Effector CD8-positive, alpha-beta T cell (primary cell): ENCODE measurements at places on chromosomes 1 and 21.
A peak's percentile ranks its signal among the peaks of the same experiment; 100 is the strongest.

- DNase-seq, result no peak
These were observed 84.0 kb upstream of the COG2 start for GRCh38 chr1:230558324-230558723.

DNA sequence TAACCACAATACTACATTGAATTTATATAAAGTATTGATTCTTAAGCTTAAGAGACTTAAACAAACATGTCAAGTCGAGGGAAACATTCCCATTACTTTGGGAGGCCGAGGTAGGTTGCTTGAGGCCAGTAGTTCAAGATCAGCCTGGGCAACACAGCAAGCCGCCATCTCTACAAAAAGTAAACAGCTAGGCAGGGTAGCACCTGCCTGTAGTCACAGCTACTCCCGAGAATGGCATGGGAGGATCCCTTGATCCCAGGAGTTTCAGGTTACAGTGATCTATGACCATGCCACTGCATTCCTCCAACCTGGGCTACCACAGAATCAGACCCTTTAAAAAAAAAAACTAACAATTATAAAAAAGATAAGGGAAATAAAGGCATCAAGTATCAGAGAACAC, 50.4 kb downstream of the EIF4G3 start:
- DNase-seq, result no peak

GRCh38 chr1:9699361-9699760, 47.8 kb downstream of the PIK3CD start:
- DNase-seq, result no peak

DNA sequence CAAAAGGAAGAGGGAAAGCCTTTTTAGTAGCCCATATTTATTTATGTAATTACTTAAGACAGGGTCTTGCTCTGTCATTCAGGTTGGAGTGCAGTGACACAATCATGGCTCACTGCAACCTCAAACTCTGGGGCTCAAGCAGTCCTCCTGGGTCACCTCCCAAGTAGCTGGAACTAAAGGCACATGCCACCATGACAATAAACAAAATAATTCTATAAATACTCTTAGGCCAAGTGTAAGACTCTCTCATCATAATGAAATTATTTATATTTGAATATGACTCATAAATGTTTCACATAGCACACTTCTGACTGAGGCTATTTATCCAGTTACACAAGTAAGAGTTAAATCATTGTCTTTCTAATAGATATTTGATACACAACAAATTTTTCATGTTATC, 314.7 kb downstream of the AMY1C start:
- DNase-seq, result no peak

DNA sequence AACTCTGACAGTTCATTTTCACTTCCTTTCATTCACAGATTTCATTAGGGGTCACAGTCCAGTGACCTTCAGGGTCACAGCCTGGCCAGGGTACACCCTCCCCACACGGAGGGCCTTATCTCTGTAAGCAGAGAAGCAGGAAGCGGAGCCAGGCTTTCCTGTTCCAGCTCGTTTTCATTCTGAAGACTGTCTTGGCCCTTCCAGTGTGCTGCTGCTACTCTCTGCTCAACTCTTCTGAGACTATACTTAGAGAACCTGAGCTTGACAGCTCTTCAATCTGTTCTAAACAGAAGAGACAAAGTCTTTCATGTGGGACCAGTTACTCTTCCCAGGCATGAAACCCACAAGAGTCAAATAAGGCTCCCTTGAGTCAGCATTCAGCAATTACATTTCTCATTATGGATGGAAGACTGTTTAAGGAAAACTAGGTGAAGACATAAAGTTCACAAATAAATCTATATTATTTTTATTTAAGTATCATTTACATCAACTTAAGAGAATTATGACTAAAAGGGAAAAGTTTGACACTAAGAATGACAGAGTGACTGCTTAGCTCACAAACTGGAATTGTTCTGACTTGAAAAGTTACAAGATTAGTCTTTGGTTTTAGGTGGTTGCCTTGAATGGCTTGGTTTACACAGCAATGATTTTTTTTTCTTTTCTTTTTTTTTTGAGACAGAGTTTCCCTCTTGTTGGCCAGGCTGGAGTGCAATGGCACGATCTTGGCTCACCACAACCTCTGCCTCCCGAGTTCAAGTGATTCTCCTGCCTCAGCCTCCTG, 4.8 kb upstream of the TDRD10 start:
- no peak for DNase-seq

DNA sequence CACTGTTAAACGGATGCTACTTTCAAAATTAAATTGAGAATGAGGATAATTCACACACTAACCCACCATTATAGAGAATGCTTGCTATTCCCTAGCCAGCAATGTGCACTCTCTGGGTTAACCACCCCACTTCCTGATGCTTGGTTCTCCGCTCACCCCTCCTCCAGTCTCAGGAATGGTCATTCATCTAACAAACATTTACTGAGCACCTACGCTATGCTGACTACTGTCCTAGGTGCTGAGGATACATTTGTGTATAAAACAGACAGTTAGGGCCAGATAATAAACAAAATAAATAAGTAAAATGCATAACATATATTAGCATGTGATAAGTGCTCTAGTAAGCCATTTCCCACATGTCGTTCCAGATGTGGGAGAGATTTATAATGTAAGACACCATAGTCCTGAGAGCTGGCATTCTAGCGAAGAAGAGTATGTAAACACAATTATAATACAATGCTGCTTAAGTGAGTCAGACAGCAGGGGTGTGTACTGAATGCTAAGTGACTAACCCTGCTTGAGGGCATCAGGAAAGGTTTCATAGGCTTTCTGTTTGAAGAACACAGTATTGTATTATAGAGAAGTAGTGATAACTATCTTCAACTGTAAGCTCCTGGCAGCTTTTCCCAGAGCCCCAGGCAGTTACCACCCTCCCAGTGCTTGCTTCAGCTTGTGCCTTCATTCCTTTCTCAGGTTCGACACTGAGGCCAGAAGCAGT, 126.7 kb upstream of the CACHD1 start:
- DNase-seq, result no peak

GRCh38 chr1:169515641-169516040, 29.9 kb upstream of the SLC19A2 start:
- no peak for DNase-seq

GRCh38 chr21:16913010-16913409, 599.8 kb upstream of the CXADR start:
- DNase-seq, result no peak

- DNase-seq, result no peak
These were observed 41.2 kb upstream of the CFAP298 start for GRCh38 chr21:32653326-32653901.

- DNase-seq, result no peak
These were observed 55.4 kb downstream of the WDR64 start for GRCh38 chr1:241707442-241707841.

- no peak for DNase-seq
These were observed 10.2 kb upstream of the PLXNA2 start for GRCh38 chr1:208254376-208254775.

DNA sequence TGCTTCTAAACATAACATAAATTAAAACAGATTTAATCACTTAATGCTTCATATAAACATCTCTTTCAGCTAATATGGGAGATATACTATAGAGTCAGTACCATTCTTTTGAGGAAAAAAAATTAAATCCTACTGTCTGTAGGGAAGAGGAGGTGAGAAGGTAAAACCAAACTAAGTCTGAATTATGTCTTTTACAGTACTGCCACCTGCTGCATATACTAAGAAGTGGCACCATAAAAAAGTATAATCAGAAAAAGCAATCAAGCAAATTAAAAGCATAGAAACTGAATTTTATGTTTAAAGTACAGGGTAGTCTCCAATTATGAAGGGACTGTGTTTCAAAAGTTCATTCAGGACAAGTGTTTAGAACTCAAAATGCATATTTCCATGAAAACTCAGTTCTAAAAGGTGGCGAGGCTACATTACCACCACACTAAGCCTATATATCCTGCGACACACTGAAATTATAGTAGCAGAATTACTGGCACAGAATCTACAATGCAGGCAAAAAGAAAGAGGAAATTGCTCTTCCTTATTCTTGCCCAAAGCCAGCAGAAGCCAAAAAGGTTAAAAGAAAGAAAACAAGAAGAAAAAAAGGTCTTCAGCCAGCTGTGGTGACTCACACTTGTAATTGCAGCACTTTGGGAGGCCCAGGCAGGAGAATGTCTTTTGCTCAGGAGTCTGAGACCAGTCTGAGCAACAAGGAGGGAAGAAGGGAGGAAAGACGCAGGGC, 9.0 kb downstream of the NSL1 start:
- no peak for DNase-seq

DNA sequence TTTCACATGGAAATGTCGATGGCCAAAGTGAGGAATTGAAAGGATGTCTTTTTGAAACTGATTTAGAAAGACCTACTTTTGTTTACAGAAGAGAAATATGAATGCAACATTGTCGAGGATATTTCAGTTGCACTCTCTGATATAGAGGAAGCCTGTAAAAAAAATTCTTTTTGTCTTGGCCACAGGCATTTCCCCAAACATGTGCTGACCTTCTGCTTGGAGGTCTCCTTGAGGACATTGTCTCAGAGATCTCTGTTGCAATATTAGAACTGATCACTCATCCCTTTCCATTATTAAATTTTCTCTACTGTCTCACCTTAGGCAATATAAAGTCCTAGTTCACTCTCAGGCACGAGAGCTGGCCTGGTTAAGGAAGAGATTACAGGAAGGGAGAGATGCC, 16.0 kb downstream of the S100A11 start:
- no peak for DNase-seq

DNA sequence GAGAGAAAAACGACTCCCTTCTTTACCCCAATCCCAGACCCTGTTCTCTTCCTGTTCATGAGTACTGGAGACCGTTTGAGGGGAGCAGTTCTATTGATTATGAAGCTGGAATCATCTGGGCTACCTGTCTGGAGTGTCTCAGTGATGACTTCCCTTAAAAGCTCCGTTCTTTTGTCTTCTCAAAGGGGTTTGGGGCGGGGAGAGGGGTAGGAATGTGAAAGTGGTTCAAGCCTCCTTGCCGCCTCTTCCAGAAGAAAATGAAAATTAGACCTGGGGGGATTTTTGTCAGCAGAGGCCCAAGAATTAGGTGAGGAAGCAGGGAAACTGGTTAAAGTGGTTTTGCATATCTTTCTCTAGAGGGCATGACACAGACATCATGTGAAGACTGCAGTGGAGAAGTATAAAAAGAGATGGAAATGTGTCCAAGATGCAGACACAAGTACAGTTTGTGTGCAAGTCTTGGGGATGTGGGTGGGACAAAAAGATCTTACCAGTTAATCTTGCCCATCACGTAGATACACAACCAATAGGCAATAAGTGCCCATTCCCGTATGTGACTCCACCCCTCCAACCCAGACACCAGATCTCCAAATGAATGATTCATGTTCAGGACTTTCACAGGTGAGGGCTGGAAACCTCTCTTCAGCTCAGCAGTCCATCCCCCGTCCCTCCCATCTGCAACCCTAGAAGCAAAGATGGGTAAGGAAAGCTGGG, 470 bp upstream of the MTMR11 start:
- no peak for DNase-seq

DNA sequence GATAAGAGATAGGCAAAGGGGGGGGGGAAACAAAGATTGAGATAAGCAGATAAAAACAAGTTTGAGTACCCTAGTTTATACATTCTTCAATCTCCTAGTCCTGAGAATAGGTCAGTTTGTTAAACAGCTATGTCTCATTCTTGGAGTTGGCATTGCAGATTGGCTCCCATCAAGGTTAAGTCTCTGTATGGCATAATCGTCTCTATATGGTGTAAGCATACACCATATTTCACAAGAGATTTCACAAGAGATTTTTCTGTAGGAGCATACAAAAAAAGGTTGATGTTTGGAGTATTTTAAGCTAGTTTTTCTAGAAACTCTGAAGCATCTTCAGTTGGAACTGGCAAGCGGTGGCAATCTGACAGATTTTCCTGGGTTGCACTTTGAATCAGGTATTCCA, 35.8 kb downstream of the NCAM2 start:
- DNase-seq, result no peak

GRCh38 chr1:78334952-78335351, 155.8 kb upstream of the PTGFR start:
- DNase-seq, result no peak

DNA sequence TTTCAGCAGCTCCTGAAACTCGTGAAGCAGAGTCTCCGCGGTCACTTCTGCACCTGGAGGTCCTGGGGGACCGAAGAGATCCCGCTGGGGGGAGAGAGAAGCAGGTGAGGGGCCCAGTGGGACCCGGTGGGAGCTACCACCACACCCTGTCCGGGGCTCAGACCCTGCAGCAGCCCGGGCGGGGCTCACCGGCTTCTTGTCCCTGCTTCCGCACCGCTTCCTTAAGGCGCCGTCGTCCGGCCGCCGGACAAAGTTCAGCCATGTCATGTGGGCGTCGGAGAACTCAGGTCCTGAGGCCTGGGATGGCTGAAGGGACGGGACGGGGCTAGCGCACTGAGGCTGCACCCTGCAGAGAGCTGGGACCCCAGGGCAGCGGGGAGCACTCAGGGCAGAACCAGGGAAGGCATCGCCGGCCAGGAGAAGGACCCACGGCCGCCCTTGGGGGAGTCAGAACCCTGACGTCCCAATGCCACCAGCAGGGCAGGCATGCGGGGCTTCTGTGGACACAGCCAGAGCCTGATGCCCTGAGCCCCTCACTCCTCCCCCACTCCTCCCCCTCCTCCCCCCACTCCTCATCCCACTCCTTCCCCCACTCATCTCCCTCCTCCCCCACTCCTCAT, 2.2 kb downstream of the C1QTNF12 start:
- no peak for DNase-seq

DNA sequence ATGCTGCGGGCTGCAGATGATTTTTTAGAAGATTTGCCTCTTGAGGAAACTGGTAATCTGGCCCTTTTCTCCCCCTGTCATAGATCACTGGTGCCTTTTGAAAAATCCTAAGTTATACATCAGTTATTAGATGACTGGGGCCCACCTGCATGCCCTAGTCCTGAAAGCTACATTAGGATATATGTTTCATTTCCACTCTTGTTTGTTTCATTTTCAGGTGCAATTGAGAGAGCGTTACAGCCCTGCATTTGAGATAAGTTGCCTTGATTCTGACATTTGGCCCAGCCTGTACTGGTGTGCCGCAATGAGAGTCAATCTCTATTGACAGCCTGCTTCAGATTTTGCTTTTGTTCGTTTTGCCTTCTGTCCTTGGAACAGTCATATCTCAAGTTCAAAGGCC, 8.1 kb upstream of the IFI44 start:
- DNase-seq, result no peak

GRCh38 chr1:18962855-18963737, 6.6 kb upstream of the IFFO2 start:
- DNase-seq, result no peak

DNA sequence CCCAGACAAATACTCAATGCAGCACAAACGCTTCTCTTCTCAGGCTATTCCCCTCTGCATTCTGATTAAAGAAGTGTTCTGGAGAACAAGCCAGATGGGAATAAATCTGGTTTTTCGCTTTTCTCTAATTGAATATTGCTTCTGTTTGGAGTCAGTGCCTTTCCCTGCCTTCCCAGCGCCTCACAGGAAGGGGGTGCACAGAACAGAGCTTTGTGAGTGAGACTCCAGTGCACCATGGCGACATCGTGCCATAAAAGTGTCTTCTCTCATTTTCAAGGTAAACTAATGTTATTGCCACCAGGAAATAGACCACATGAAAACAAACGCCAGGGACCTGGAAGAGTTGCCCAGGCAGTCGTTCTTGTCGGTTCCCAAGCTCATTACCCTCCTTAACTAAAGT, 43.6 kb upstream of the SLC45A1 start:
- no peak for DNase-seq

- DNase-seq, result no peak
These were observed 3.6 kb downstream of the RGS1 start for GRCh38 chr1:192579010-192579738.

GRCh38 chr21:42080788-42081083, 9.6 kb downstream of the UMODL1 start:
- no peak for DNase-seq

GRCh38 chr21:33127154-33127867, 57.4 kb downstream of the OLIG1 start:
- peak; percentile 49 for DNase-seq
